Stimulated activated CD8-positive, alpha-beta memory T cell treated with anti-CD3 and anti-CD28 coated beads, Interleukin-4, amount 100 ng/mL, for 1 hour (primary cell): ENCODE measurements at places on chromosomes 11 and 22.

DNA sequence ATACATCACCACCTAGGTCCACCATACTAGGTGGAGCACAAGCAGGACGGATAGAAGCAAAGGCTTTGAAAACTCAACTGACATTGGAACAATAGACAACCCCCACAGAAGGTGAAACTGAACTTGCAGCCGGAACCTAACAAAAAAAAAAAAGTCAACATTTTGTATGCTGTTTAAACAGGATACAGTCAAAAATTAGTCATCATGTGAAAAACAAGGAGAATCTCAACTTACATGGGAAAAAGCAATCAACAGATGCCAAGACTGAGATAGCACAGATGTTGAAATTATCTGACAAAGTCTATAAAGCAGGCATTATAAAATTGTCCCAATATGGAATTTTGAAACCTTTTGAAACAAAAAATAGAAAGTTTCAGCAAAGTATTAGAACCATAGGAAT, 123.8 kb downstream of the RAB38 start:
- no peak for DNase-seq

DNA sequence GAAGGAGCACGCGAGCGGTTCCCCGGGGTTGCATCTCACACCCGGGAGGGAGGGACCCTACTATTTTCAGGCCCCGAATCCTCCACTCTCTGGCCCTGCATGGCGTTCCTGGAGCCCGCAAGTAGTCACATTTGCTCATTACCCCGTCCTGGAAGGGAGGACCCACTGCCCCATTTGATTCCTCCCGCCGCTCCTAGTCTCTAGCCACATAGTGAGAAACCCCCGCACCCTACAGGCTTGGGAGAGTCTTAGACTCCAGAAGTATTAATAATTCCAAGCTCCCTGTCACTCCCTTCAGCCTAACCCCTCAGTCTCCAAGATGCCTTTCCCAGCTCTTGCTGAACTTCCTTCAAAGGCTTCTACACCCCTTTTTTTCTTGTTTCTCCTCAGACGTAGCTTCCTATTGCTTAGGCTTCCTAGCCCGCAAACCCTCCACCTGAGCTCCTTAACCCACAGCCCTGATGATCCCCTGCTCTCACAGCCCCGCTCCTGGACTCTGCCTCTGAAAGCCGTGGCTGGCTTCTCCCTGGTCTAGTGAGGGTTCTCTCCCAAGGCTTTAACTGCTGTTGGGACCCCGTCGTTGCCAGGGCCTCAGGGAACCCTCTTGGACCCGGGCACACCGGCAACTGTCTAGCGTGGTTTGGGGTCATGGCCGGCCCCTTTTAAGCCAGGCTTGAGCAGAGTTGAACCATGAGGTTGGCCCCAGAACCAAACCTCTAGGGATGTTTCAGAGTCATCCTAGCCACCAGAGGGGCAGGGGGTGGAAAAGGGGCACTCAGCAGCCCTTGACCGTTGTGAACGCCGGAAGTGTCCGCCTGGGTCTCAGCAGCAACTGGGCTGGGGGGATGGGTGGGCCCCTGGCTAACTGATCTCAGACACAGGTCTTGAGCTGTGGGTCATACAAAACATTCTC, 862 bp downstream of the GGA1 start:
- DNase-seq: no peak

DNA sequence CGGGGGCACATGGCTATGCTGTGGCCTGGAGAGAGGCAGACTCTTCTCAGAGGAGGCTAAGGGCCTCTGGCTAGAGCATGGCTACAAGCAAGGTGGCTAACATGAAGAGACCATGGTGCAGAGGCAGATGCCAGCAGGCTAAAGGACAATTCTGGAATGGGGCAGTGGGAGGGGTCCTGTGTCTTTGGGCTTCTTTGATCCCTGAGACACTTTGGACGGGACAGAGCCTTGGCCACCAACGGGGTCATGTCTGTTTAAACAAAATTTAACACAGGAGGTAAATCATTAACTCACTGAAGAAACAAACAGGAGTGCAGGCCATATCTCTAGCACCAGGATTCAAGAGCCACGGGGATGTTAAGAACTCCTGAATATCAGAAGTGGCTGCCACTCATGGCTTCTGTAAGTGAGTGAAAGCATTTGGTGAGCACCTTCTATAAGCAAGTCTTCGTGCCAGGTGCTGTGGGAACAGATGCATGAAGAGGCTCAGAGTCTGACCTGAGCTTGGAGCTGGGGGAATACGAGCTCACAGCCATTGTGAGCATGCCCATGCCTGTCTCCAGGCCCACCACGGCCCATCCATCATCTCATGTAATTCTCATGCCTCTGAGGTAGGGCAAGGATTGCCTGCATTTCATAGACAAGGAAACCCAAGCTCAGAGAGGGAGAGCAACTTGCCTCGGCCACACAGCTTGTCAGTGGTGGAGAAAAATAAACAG, 18.3 kb upstream of the ZNRF3 start:
- no peak for DNase-seq

DNA sequence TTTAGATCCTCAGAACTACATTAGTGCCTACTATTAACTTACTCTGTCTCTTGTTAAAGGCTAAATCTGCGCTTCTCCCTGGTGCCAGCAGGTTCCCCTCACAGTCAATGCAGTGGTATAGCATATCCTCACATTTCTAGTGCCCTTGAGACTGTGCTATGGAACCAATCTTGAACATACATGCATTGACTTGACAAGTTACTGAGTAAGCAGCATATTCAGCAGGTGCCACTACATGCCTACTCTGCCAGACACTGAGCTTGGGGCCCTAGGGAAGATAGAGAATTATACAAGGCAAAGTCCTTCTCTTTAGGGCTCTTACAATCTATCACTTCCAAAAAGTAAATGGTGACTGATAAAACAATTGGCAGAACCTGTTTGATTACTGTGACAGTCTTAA, 3.2 kb downstream of the FUT4 start:
- DNase-seq: no peak

DNA sequence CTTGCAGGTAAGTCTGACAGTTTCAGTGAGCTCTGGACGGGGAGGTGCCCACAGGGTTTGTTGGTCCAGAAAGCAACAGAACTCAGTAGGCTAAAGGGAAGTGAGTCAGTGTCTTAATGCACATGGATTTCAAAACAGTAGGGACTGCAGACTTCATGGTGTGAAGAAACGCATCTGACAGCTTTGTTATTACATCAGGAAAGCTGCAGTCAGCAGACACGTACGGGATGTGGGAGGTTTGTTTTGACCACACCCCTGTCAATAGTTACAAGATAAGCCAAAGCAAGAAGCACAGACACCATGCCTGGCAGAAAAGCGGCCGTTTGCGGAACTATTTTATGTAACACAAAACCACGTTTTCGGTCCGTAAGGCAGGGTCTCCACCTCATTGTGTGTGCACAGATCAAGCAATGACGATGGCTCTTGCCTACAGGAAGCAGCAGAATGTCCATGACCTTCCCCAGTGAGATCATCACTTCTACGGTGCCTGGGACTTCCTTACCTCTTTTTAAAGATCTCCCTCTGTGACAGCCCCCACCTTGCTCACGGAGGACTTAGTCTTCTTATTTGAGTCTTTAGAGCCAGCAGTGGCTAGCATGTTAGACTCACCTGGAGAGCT, 58.2 kb upstream of the FTH1 start:
- peak; percentile 39 for DNase-seq

- no peak for DNase-seq
These were observed 157.8 kb upstream of the TRPC6 start for GRCh38 chr11:101741479-101742175.

DNA sequence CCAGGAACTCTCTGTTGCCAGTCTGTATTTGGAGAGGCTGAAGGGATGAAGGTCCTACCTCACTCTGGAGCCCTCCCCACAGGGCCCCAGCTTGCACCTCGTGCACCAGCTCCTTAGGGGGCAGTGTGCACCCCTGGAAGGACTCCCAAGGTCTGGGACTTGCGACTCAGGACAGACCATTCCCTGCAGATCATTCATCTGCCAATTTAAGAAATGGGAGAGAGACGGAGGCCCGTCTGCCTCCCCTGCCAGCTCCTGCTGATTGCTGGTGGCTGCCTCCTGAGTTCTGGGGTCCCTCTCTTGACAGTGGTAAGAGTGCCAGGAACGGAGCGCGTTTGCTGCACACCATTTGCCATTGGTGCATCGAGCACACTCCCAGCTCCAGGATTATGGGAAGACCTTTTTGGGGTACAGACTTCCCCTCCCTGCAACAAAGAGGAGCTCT, 27.4 kb upstream of the MALAT1 start:
- no peak for DNase-seq

GRCh38 chr11:2139123-2139521, at the start of gene IGF2:
TSS of gene IGF2 (minus strand) at chr11:2139389. CDS start at chr11:2135523, 3,866 bp downstream.
- DNase-seq: no peak

DNA sequence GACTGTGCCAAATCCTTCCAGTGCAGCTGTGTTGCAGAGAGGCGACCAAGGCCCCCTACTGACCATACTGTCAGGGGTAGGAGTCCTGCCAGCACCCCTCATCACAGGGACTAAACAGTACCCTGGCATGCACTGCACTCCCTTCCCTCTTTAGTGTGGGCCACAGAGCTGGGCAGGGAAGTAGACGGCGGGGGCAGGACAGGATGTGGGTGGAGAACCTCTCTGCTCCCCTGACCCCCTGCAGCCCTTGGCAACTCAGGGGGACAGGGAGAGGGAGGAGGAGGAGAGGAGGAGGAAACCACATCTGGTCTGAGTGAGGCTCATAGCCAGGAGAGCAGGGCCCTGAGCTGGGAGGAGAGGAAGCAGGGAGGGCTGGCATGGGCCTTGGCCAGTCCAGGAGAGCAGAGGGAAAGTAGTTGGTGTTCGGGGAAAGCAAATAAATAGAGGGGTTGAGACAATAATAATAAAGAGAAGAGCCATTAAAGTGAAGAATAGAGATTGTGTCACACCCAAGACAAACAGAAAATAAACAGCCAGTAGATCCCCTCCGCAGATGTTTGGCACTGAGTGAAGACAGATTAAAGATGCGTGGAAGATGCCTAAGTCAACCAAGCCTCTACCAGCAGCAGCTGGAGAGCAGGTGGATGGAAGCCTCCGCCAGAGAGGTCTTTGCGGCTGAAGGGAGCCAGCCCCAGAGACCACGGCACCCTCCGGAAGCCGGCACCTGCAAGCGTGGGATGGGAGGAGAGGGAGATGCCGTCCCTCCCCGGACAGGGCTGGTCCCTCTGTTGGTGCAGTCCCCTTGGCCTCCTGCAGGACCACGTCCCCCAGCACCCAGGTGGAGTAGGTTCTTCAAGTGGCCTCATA, 61.5 kb downstream of the RPUSD4 start:
- DNase-seq: no peak

DNA sequence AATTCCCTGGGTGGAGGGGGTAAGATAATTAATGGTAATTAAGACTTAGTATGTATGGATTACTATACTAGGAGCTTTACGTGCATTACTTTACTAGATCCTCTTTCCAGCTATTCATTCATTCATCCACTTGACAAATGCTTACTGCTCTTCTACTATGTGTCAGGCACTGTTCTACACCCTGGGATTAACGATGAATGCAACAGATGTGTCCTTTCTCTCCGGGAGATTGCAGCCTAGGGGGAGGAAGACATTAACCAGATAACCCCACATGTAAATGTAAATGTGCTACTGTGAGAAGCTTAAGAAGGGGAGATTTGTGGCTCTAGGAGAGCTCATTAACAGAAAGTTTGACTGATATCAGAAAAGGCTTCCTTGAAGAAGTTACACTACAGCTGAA, 1.7 kb downstream of the ANKK1 start:
- no peak for DNase-seq

DNA sequence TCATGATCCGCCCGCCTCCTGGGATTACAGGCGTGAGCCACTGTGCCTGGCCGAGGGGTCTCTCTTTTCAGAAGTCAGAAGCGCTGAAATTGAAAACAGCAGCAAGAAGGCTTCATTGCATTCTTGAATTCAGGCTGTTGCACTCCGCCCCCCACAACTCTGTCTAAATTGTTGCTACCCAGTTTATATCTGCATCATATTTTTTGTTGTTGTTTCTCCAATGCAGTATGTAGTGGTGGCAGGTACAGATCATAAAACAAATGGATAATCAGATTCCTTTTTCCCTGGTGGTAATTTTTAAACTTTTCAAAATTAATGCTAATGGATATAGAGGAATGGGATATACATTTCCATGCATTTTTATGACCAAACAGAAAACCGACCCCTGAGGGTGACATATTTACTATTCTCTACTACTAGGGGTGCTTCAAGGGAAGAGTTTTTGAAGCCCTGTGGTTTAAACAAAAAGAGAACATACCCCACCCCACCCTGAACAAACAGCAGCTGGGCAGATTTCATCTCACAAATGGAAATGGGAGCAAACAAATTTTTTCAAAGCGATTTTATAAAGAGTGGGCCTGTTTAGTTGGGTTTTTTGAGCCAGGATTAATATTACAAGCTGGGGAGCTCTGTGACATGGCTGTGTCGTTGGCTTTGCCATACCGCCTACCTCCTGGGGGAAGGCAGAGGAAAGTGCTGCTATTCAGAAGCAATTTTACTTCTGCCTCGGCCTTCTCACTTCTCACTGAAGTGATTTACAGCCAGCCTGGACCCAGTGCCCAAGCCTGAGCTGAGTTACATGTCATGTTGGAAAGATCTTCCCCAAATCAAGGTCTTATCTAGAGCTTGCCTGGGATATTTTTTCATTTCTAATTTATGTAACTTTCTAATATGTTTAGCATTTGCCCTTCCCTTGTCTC, 16.0 kb upstream of the TMA7B start:
- no peak for DNase-seq

- no peak for DNase-seq
These were observed 10.2 kb downstream of the BARX2 start for GRCh38 chr11:129385801-129386200.

- DNase-seq: no peak
These were observed 146.2 kb downstream of the ARHGAP42 start for GRCh38 chr11:100833276-100833675.

DNA sequence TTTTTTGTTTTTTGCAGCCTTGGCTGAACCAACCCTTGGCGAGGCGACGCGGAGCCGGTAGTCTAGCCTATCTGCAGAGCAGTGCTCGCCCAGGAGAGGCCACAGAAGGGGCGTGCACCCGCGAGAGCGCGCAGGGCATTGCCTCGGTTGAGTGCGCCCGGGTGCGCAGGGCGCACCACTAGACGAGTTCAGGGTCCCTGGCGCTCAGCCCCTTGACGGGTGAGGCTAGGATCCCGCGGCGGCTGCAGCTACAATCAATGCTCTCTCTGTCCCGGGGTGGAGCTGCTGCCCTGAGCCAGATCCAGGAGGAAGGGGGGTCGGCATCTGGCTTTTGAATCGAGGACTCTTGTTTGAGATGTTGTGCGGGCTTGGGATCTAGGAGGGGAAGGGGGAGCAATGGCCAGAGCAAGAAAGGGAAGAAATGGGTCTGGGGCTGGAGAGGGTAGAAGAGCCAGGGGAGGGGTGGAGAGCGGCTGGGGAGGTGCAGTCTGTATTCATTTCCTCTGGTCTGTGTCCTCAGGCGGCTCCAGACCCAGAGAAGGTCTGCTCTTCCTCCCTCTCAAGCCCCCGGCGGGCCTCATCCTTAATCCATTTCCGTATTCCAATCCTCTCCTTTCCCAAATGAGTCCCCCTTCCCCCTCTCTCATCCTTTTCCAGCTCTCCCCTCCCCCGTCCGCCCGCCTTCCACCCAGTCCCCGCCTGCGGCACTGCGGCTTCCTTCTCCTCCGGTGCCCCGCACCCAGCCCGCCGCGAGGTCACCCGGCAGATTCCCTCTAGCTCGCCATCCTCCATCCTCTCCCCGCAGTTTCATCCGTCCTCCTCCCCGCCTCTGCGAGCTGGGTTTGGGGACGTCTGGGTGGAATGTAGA, 797 bp downstream of the THY1 start:
- no peak for DNase-seq
